CD4-positive, alpha-beta T cell treated with Interleukin-12 subunit alpha and Interleukin-12 subunit beta, for 1 hour (primary cell): ENCODE measurements at places on chromosomes 12 and 14.
A peak's percentile ranks its signal among the peaks of the same experiment; 100 is the strongest.

- DNase-seq = no peak
Observed at GRCh38 chr14:76228138-76228537, 76.4 kb downstream of the GPATCH2L start.

DNA sequence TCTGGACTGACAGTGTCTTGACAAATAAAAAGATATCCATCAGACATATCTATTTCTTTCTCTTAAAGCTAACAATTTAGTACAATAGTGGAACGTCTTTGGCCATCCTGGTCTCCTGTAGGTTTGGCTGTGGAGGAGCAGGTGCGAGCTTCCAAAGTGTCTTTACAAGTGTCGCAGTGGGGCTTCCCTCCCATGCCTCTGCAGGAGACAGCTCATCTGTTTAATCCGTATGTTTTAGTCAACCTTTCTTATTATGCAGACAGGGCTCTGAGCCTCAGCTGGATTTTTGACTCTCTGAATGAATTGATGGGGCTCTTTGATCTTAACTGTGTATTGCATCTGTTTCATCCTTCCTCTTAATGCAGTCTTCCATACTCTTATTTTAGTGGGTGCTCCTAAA is 57.5 kb downstream of the RMST start:
- no peak for DNase-seq

DNA sequence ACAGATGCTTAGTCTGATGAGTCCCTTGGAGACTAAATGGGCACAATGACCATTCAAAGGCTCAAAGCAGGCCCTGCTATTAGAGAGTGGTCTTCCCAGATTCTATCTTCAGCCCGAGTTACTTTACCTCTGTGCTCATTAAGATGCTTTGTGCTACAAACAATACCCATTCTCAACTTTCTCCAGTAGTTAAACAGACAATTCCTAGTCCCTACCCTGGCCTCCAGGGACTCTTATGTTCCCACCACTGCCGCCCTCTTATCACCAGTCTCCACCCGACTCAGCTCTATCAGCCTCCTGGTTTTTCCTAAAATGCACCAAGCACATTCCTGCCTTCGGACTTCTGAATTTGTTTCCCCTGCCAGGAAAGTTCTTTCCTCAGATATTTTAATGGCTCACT is 25.6 kb upstream of the GPHB5 start:
- DNase-seq = no peak

DNA sequence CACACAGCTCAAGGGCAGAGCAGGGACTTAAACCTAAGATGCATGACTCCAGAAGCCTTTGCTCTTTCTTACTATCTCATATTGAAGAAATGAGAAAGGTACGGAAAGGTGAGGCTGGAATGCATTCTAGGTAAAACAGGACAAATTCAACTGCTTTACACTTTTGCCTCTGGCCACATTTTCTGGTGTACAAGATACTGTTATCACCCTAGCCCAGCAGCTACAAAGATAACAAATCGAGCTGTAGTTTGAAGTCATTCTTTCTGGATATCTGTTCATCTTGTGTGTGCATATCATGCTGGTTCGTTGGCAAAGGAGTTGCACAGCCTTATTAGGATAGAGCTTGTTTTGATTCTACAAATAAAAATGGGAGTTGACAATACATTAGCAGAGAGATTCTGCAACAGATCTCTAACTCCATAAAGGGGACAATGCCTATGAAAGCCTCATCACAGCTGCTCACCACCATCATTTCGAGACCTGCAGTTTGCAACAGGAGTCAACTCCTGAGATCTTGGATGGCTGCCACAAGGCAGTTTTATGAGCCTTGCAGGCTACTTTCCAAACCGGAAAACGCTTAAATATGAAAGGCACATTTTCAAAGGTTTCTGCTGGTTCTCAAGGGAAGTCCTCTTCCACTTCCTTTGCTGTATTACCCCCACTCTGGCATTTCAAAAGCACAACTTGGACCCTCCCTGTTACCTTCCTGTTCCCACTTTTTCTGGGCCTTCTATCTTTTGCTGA is 64.9 kb downstream of the STXBP6 start:
- no peak for DNase-seq

- DNase-seq = no peak
Observed at GRCh38 chr14:99213101-99213500, 58.9 kb downstream of the BCL11B start.

GRCh38 chr14:88321692-88322503 is 1.2 kb downstream of the KCNK10 start:
- no peak for DNase-seq

GRCh38 chr14:100222224-100223093 is 16.5 kb upstream of the YY1 start:
- no peak for DNase-seq

- no peak for DNase-seq
Observed at GRCh38 chr14:77849711-77850110, 49.8 kb downstream of the ADCK1 start.

- DNase-seq = no peak
Observed at GRCh38 chr12:9910716-9911421, 21.3 kb downstream of the CLEC2A start.

DNA sequence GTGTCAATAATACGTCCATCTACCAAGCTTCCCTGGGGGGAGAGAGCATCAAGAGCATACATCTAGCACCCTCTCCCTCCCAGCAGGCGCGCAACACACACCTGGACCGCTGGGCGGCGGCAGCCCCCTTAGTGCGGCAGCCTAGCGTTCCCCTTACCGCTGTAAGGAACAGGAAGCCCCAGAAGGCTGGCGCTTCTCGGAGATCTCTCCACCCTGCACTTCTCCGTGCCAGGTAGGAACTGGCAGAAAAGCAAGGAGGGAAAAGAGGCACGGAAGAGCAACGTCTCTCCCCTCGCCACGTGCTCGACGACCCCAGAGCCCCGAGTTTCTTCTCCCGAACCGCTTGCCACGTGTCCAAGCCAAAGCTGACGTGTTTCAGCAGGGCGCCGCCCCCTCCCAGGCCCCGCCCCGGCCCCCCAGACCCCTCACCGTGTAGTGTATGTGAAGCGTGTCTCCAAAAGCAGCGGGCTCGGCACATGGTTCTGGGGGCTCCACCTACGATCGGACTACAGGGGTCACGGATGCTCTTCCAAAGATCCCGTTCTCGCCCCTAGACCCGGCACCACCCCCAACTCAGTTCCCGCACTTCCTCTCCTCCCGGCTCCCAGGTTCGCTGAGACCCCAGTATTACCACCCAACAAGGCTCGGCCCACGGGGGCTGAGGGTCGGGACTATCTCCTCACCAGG is 532 bp downstream of the FKBP11 start:
- DNase-seq = peak; percentile 83

GRCh38 chr12:54437243-54437642 is 18.2 kb upstream of the ITGA5 start:
- DNase-seq = no peak

GRCh38 chr14:84323978-84324377 is 1206.0 kb upstream of the FLRT2 start:
- no peak for DNase-seq

- DNase-seq = no peak
Observed at GRCh38 chr14:102853648-102854047, 68.8 kb upstream of the AMN start.

DNA sequence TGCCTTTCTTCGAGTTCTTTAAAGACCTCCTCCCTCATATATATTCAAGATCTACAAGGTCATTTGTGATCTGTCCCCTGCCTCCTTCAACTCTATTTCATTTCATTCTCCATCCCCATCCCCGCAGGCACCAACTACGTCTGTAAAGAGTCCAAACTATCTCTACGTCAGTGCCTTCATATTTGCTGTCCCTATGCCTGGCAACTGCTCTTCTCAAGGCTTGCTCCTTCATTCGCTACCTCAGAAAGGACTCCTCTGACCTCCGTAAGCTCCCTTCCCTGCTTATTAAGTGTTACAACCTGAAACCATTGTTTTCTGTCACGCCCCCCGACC is 650 bp downstream of the LLPH start:
- no peak for DNase-seq

- no peak for DNase-seq
Observed at GRCh38 chr12:3351731-3352130, 139.3 kb upstream of the PRMT8 start.

GRCh38 chr12:24979329-24979728 is 30.4 kb upstream of the BCAT1 start:
- DNase-seq = no peak

DNA sequence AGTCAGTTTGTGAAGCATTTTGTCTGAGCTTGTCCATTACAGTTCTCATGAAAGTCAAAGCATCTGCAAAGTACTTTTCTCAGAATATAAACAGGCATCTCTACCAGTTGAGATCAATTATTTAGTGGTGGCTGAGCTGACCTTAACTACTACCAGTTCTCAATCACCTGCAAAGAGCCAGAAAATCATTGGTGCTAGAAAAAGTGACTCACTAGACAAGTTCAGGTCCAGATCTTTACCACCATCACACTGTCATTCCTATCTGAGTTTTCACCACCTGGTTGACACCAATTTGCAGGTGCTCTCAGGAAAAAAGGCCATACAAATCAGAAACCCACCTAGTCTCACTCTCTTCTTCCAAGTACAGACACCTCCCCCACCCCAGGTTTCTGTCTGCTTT is 33.3 kb downstream of the ITPR2 start:
- DNase-seq = no peak

GRCh38 chr12:52726451-52726850 is 23.1 kb upstream of the KRT77 start:
- DNase-seq = no peak

DNA sequence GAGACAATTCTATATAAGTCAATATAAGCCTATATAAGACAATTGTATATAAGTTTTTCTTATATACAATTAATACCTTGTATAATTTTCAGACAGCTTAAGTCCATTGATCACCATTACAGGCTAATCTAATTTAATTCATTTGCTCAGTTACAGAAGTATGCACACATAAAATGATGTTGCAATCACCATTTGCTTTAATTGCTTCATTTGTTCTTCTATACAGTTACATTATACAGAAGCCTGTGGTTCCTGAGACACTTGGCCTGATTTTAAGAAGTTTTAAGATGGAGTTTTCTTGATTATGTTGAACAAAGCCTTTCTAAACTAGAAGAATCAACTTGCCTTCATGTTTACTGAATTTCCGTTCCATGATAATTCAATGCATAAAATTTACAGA is 314.6 kb upstream of the PDE3A start:
- DNase-seq = no peak

DNA sequence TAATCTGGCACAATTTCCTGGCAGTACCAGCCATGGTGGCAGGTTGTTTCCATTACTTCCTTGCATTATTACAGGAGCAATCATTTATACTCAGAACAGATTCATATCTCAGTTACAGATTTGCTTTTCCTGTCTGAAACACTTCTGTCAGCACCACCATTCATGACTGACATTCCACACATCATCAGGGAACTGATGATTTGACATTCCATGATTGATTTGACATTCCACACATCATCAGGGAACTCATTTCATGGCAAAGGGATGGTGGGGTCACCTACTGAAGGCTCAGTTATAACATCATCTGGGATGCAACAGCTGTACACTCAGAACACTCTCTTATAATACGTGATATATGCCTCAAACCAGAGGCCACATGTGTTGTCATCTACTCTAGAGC is 30.9 kb upstream of the RERGL start:
- no peak for DNase-seq

DNA sequence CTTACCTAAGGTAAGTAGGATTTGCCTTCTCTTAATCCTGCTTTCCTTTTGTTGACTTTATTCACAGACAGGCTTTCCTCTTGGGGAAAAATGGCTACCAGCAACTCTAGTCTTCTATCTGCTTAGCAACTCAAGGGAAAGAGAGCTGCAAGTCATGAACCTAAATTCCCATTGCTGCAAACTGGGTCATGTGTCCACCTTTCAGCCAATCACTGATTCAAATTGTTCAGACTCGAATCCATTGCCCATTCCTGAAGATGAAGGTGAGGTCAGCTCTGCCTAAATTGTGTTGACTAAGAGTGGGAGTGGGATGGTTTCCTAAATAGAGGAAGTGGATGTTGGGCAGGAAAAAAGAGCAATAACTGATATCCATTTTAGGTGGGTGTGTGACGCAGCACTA is 7.7 kb downstream of the FBXW8 start:
- DNase-seq = no peak

DNA sequence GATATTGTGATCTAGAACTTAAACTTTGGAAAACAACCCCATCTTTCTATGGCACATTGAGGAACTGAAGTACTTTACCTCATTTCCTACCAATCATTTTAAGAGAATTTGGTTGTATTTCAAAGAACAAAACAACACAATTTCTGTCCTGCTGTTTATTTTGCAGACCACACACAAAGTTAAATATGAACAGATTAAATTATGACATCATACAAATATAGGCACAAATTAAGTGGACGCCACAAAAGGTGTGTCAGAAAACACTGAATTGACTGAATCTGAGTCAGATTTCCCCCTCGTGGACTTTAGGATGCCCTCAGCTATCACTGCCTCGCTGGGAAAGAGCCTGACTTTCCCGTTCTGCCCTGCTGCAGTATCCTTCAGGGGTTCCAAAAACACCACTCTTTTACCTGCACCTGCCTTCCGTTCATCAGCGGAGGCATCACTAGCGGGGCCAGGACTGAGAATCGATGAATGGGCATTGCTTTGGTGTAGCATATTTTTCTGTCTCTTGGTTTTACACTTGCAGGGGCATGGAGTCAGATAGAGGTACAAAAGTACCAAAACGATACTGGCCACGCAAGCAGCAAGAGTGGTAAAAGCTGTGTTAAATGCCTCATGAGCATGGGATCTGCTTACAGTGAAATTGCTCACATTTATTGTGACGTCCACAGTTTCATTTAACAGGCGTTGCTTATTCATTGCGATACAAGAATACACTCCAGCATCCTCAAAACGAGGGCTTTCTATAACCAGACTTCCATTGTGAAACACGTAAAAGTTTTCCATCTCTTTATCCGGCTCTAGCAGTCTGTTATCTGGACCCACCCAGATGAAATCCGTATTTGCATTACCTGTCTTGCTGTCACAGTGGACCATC is 2.0 kb upstream of the PCED1B start:
- no peak for DNase-seq

DNA sequence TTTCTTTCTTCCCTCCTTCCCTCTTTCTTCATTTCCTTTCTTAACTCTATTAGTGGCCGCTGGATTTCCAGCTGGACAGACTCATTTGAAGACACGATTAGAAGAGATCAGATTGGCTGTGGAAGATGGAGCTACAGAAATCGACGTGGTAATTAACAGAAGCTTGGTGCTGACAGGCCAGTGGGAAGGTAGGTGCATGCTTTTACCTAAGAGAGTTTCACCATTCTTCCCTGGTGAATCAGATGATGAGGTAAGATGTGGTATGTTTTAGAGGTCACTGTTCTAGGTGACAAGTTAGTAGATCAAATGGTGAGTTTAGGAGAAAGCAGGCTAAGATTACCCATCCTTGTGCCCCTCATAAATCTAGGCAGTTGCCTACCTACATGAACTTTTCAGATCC is 51.6 kb downstream of the DERA start:
- DNase-seq = no peak
